ENCODE measurements at places on chromosomes 7 and 10.

- DNase-seq: no peak
These were observed 12.3 kb downstream of the RPA3 start for GRCh38 chr7:7706101-7706511.

DNA sequence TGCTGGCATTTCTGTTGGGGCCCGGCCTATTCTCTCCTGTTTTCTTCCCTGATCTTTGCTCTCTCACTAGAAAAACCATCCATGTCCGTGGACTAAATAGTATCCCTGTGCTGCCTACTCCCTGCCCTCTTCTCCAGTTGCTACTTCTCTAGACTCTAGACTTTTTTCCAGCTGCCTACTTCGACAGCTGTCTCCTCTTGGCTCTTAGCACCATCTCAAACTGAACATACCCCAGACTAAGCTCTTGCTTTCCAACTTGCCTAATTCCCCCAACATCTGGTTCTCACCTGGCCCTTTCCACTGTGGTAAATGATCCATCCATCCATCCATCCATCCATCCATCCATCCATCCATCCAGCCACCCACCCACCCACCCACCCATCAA is 19.5 kb downstream of the ADCYAP1R1 start:
- no peak for DNase-seq

DNA sequence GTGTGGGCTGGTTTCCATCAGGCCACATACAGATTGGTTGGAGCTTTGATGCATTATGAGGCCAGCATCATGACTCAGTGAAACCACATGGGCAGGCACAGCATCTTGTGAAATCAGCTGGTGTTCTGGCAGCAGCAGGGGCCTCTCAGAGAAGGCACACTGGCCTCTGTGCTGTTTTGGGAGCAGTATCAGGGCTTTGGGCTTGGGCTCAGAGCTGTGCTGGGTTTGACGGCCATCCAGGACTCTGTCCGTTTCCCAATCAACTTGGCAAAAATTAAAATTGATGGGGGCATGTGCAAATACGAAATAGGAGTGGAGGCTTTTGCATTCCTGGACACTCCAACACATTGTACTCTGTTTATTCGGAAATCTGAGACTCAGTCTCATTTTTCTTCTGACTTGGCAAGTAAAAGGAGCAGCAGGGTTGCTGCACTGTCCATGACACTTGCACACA is 190.9 kb downstream of the BMPER start:
- DNase-seq: no peak

GRCh38 chr7:15782656-15783055 is 96.2 kb upstream of the MEOX2 start:
- no peak for DNase-seq

DNA sequence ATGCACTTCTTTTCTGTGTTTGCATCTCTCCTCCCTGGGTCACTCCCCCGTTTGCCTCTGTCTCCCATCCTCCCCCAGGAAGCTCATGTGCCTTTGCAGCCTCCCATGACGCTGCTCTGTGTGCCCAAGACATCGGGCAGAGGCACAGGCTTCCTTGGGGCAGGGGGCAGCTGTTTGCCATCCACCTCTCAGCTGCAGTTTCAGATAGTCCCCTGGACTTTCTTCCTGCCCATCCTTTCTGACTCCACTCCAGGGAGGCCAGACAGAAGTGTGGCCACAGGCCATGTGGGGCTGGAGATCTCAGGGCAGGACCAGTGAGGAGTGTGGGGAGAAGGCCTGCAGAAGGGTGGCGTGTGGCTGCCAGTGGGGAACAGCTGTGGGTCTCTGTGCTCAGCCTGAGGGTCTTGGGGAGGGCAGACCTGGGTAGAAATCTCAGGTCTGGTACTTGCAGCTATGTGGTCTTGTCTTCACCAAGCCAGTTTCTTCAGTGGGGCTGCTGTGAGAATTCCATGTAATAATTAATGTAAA is 10.6 kb upstream of the SAMD8 start:
- no peak for DNase-seq

- DNase-seq: peak; percentile 84
These were observed 24.6 kb downstream of the GLRX3 start for GRCh38 chr10:130160775-130161174.

GRCh38 chr10:32002531-32002930 is 53.7 kb downstream of the KIF5B start:
- no peak for DNase-seq

GRCh38 chr7:116200963-116201362 is 9.4 kb upstream of the TES start:
- no peak for DNase-seq

- DNase-seq: no peak
These were observed 2.8 kb downstream of the TRIL start for GRCh38 chr7:28955356-28955717.

DNA sequence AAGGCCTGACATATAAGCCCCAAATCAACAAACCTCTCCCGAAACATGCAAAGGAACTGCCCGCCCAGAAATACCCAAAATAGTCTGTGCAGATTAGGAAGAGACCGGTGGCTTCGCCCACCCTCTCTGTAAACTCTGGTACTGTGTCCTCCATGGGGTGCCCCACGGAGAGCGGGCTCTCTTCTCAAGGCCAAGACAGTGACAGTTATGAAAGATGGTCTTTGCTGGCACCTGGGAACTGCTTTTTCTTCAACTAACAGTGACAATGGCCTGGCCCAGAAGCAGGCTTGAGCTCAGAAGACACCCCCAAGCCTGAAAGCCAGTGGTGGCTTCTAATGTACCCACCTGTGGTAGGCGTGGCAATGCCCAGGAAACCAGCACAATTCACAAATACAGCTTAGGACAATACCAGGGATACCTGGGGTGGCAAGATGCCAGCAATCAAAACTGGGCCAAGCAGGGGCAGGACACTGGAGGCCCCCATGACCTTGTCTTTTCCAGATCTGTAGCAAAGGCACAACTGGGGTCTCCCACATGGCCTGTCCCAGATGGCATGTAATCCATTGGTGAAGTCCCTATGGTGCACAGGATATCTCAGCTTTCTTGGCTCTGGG is 107.6 kb downstream of the NEURL1 start:
- no peak for DNase-seq

DNA sequence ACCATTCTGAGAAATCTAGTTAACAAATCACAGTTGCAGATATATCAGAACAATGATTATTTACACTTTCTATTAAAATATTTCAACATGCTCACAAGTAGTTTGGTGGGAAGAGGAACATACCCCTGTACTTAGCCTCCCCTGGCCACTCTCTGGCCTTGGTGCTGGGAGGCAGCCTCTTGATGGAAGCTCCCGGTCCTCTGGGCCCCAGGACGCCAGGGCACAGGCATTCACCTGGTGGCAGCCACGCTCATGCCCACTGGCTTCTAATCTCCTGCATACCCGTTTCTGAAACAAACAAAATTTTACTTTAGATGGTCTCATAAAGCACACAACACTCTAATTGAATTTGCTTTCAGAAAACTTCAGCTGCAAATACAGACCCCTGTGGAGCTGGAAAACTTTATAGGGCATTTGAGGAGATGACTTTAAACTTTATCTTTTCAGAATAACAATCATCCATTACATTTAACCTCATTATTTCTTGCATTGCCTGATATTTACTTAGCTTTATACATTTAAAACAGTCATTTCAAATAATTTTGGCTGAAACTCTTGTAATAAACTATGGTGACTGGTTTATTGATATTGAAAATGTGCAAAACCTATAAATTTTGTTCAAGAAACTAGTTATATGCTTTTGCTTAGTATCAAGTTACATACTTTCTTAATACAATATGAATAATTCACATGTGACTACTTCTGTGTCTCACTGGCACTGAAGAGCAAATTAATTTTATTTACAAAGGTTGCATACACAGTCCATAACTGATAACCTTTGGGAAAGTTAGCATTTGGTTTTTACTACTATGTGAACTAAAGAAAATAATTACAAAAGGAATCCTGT is 30.8 kb downstream of the C10orf143 start:
- no peak for DNase-seq

DNA sequence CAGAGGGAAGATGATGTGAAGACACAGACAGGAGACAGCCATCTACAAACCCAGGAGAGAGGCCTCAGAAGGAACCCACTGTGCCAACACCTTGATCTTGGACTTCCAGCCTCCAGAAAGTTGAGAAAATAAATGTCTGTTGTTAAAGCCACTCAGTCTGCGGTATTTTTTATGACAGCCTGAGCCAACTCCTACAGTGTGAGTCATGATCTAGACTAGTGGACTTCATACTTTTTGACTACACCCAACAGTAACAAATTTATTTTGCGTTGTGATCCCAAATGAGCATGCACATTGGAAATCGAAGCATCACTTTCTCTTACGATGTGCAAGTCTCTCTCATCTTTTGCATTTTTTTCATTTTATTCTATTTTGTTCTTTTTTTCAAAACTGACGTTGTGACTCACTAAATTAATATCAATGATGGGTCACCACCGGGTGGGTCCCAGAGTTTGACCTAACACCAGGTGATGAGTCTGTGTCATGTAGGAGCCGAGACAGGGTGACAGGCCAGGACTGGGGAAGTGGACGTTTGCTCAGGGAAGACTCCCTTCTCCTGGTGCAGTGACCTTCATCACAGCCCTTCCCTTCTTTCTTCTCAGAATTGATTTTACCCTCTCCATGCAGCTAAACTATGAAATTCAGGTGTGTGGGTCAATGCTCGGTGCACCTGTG is 28.9 kb downstream of the PHYH start:
- DNase-seq: no peak

DNA sequence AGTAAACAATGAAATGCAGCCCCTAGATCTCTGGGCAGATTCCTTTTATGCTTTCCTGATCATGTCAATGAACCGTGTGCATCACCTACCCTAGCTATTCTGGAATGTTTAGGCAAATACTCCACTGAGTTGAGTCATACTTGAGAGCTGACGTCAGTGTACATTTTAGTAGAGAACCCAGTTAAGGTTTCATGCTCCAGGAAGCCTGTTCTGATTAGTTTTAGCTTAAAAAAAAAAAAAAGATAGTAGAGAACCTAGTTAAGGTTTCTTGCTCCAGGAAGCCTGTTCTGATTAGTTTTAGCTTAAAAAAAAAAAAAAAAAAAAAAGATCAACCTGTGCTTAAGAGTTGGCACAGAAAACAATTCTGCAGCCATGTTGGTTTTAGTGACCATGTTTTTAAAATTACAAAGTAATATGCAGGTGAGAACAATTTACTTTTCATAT is 3.7 kb upstream of the MCU start:
- DNase-seq: no peak

DNA sequence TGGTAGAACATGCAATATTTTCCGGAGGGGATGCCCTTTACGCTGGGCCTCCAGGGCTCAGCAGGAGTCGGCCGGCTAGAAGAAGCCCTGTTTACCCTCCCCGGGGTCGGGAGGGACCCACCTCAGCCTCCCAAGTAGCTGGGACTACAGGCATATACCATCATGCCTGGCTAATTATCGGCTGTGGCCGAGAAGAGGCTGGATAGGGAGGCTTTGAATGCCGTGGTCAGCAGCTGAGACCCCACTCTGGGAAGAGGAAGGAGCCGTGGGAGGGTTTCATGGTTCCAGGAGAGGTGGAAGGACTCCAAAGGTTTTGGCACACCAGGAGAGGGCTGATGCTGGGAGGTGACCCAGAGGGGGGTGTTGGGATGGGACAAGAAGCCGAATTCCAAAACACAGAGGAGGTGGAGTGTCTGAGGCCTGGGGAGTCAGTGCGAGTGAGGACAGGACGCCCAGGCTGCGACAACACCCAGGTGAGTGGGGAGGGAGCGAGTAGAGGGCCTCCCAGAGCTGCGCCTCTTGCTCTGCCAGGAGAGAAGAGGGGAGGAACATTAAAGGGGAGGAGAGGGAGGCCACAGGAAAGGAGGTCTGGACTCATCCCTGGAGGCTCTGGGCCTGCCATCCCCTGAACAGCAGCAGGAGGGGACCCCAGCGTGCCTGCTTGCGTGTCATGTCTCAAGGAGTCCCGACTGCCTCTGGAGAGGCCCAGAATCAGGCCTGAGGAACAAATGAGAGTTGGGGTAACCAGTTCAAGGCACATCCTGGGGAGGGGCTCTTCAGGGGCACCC is 19.6 kb downstream of the GRID2IP start:
- DNase-seq: no peak

GRCh38 chr10:100291356-100291755 is 4.9 kb upstream of the BLOC1S2 start:
- no peak for DNase-seq

- DNase-seq: peak; percentile 56
These were observed 6.3 kb downstream of the NAT16 start for GRCh38 chr7:101173752-101174244.

GRCh38 chr7:131745390-131746248 is 189.2 kb upstream of the PODXL start:
- DNase-seq: no peak

GRCh38 chr10:6128591-6129251 is 39.9 kb downstream of the RBM17 start:
- no peak for DNase-seq

DNA sequence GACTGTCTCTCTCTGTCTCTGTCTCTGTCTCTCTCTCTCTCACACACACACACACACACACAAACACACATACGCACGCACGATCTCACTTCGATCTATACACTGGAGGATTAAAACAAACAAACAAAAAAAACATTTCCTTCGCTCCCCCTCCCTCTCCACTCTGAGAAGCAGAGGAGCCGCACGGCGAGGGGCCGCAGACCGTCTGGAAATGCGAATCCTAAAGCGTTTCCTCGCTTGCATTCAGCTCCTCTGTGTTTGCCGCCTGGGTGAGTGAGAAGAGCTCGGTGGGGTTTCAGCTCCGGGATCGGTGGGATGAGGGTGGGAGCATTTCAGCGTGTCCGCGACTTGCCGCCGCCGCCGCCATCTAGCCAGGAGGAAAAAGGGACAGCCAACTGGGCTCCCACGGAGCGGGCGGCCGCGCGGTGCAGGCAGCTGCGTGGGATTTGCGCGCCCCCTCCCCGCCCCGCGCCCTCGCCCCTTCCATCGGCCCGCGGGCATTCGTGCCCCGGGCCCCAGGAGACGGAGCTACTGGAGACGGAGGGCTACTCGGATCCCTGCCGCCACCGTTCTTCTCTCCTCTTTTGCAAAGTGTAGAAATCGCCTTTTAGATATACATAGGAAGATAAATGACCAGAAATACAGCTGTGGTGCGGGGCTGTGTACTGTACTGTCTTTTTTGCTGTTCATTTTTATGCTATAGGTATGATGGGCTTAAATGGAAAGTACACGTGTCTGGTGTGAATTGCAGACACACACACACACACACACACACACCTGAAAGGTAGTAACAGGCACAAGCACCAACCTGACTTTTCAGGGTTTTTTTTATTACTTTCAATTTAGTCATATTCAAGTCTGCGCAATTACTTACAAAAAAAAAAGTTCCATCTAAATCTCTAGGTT is 581 bp downstream of the PTPRZ1 start:
- no peak for DNase-seq

All from T-helper 2 cell (primary cell).